ENCODE measurements at places on chromosomes 16 and 17.
A peak's percentile ranks its signal among the peaks of the same experiment; 100 is the strongest.

DNA sequence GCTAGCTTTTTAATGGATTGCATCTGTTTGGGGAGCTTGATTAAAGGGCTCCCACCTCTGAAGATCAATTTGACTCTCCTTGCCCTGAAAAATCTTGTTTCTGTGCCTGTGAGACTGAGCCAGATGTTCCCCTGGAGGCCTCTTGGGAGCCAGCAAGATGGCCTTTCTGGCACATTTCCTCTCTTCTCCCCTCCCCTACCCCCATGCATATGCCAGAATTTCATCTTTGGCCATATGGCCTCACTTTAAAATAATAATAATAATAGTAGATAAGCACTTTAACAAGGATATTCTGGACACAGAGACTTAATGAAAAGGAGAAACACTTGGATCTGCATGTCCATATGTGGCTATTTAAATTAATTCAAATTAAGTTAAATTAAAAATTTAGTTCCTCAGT lies 144.1 kb upstream of the CES5A start:
- no peaks in the 10 kb centered on the region for H3K36me3 ChIP-seq
- no peak for DNase-seq
- no peak overlapping the region for H3K27ac ChIP-seq

DNA sequence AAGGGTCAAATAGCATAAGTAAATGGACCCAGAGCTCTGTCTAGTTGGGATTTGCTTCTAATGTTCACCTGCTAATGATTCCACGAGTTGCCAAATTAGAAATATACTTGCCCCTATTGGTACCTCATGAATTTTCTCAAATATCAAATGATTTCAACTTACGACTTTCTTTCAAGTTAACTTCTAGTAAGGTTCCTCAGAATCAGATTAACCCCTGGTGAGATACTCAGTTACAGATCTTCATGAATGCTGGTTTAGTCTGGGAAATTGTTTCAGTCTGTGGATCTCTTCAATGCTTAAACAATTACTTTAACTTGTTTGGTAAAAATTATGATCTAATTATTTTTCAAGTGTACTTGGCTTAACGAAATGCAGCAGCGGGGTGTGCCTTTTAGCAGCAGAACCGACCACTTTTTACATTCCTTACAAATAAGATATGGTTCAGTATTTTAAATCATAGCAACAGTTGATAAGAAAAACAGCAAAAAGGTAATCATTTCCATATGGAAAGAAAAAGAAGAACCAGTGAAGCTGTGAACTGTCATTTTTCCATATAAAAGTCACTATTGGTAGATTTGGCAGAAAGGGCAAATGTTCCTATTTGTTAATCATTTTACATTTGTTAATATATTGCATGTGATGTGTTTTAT lies 34.5 kb downstream of the TUBD1 start:
- no peak for DNase-seq
- peaks cover 6% of the 10 kb centered on the region for H3K36me3 ChIP-seq
- peaks cover 3% of the 10 kb centered on the region for H3K4me1 ChIP-seq

- H3K27me3 ChIP-seq = no peaks in the 10 kb centered on the region
- H3K4me3 ChIP-seq = no peak overlapping the region
- H3K4me1 ChIP-seq = no peaks in the 10 kb centered on the region
- no peak for DNase-seq
- H3K36me3 ChIP-seq = peaks cover 27% of the 10 kb centered on the region
Measured at GRCh38 chr16:72083778-72084404, 9.5 kb downstream of the TXNL4B start.

DNA sequence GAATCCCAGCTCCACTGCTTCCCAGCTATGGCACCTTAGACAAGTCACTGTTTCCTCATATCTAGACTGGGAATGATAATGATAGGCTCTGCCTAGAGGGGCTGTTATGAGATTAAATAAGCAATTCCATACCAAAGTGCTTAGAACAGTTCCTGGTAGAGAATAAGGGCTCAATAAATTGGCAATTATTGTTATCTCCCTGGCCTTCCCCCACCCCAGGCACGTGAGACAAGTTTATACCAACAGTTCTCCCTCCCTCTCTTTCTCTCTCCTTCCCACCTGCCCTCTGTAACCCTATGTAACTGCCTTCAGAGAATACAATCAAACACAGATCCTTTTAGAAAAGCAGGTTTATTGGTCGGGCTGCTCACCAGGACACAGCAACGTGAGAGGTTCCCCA lies 13.9 kb upstream of the STAT3 start:
- H3K4me1 ChIP-seq = peaks cover 3% of the 10 kb centered on the region
- H3K4me3 ChIP-seq = no peak overlapping the region
- no peak for DNase-seq
- no peak overlapping the region for H3K27ac ChIP-seq

DNA sequence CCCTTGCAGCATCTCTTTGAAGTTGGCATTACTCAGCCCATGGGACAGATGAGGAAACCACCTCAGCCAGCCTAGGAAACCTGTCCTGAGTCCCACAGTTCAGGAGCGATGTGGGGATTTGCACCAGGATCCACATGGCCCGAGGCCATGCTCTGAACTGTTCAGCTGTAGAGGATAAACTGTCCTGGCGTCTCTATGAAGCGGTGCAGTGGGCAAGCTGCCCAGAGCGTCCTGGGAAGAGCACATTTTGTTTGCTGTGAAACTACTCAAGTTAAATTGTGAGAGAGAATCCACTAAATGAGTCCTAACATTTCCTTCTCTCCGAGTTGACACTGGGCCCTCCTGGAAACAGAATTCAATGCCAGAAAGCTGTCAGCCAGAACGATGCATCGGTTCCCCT lies 276.6 kb upstream of the TNRC6C start:
- peaks cover 27% of the 10 kb centered on the region for H3K27me3 ChIP-seq
- DNase-seq = no peak
- no peak overlapping the region for H3K27ac ChIP-seq
- peaks cover 3% of the 10 kb centered on the region for H3K36me3 ChIP-seq

DNA sequence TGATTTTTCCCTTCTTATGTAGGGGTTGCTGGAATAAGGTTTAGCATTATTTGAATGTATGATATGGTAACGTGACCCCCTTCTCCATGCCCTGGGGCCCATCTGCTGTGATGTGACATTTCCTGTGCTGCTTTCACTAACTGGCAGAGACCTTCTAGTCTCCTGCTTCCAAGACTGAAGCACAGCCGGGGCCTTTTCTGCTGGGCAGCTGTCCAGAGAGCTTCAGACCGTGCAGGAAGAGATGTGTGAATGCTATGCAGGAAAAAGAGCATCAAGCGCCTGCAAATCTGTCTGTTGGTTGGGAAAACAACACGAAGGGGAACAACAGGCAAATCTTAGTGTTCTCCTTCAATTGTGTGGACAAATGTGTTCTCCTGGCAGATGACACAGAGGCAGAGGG lies 128.5 kb downstream of the SPACA3 start:
- no peak overlapping the region for H3K4me3 ChIP-seq
- H3K36me3 ChIP-seq = no peaks in the 10 kb centered on the region
- H3K4me1 ChIP-seq = no peaks in the 10 kb centered on the region
- peaks cover 9% of the 10 kb centered on the region for H3K27me3 ChIP-seq
- no peak overlapping the region for H3K27ac ChIP-seq
- no peak for DNase-seq

DNA sequence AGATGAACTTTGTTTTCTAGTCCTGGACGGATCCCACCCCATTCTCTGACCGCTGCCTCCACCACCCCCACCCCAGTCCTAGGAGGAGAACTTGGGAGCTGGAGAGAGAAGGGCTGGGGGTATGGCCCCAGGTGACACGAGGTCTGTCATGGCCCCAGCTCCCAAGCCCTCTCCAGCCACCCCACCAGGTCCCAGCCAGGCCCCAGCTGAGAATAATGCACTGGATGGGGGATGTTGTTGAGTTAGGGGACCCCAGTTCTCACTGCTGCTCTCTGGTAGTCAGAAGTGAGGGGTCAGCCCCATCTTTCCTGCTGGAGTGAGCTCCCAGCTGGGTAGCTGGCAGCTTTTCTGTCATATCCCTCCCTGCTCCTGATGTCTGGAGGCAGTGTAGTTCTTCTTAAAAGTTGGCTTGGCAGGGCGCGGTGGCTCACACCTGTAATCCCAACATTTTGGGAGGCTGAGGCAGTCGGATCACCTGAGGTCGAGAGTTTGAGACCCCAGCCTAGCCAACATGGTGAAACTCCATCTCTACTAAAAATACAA lies 4.6 kb upstream of the COL1A1 start:
- no peaks in the 10 kb centered on the region for H3K36me3 ChIP-seq
- H3K4me3 ChIP-seq = no peak overlapping the region
- no peak overlapping the region for H3K27ac ChIP-seq
- H3K4me1 ChIP-seq = peaks cover 11% of the 10 kb centered on the region
- no peak for DNase-seq
- peaks cover 47% of the 10 kb centered on the region for H3K27me3 ChIP-seq

DNA sequence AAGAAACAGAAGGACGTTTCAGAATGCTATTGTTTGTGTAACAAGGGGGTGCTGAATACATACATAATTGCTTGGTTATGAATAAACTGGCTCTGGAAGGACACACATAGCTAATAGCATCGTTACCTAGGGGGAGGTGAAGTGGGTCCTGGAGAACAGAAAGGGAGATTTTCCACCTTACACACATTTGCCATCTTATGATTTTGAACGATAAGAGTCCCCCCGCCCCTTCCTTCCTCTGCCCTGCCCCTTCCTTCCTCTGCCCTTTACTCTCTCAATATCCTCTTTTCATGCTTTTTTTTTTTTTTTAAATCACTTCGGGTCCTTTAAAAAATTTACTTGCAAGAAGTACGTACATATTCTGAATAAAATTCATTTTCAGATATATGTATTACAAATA lies 902 bp upstream of the DHRS7B start:
- no peaks in the 10 kb centered on the region for H3K36me3 ChIP-seq
- H3K27ac ChIP-seq = peak overlapping the region; percentile 96
- peaks cover 16% of the 10 kb centered on the region for H3K4me1 ChIP-seq
- DNase-seq = peak; percentile 24
- no peaks in the 10 kb centered on the region for H3K27me3 ChIP-seq
- peak overlapping the region; percentile 93 for H3K4me3 ChIP-seq

- DNase-seq = no peak
- peak overlapping the region; percentile 66 for H3K4me3 ChIP-seq
- H3K27ac ChIP-seq = no peak overlapping the region
- H3K4me1 ChIP-seq = peaks cover 11% of the 10 kb centered on the region
- H3K27me3 ChIP-seq = peaks cover 17% of the 10 kb centered on the region
Measured at GRCh38 chr17:66304304-66305174, 2.1 kb downstream of the PRKCA start.

- H3K36me3 ChIP-seq = peaks cover 8% of the 10 kb centered on the region
- no peak overlapping the region for H3K4me3 ChIP-seq
- no peak overlapping the region for H3K27ac ChIP-seq
- H3K4me1 ChIP-seq = peaks cover 34% of the 10 kb centered on the region
- no peaks in the 10 kb centered on the region for H3K27me3 ChIP-seq
Measured at GRCh38 chr17:29133121-29133713, 47.0 kb downstream of the MYO18A start.

- H3K4me3 ChIP-seq = no peak overlapping the region
- H3K27ac ChIP-seq = no peak overlapping the region
- no peak for DNase-seq
- peaks cover 25% of the 10 kb centered on the region for H3K36me3 ChIP-seq
Measured at GRCh38 chr17:9498490-9498889, 77.1 kb downstream of the STX8 start.

GRCh38 chr17:55391244-55391757 lies 30.3 kb downstream of the MMD start:
- no peak overlapping the region for H3K4me3 ChIP-seq
- no peak overlapping the region for H3K27ac ChIP-seq
- peaks cover 5% of the 10 kb centered on the region for H3K4me1 ChIP-seq
- H3K36me3 ChIP-seq = peaks cover 7% of the 10 kb centered on the region

GRCh38 chr17:57135789-57136291 lies 50.8 kb downstream of the AKAP1 start:
- peaks cover 14% of the 10 kb centered on the region for H3K27me3 ChIP-seq
- DNase-seq = no peak
- H3K4me3 ChIP-seq = no peak overlapping the region

DNA sequence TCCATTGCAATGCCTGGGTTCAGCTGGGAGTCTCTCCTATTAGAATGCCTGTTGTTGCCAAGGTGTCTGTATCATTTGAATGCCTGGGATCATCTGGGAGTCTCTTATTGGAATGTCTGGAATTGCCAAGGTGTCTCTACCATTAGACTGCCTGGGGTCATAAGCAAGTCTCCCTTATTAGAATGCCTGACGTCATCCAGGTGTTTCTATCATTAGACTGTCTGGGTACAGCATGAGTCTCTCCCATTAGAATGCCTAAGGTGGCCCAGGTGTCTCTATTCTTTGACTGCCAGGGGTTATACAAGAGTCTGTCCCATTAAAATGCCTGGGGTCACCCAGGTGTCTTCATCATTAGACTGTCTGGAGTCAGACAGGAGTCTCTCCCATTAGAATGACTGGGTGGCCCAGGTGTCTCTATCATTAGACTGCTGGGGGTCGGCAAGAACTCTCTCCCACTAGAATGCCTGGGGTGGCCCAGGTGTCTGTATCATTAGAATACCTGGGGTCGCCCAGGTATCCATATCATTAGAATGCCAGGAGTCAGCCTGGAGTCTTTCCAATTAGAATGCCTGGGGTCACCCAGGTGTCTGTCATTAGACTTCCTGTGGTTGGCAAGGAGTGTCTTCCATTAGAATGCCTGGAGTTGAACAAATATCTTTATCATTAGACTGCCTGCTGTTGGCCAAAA lies 2274.0 kb downstream of the TP53TG3F start:
- DNase-seq = no peak
- H3K4me1 ChIP-seq = no peaks in the 10 kb centered on the region
- no peak overlapping the region for H3K4me3 ChIP-seq

- no peak overlapping the region for H3K27ac ChIP-seq
- H3K27me3 ChIP-seq = no peaks in the 10 kb centered on the region
- H3K4me3 ChIP-seq = no peak overlapping the region
- peaks cover 9% of the 10 kb centered on the region for H3K4me1 ChIP-seq
- H3K36me3 ChIP-seq = peaks cover 11% of the 10 kb centered on the region
- no peak for DNase-seq
Measured at GRCh38 chr17:1095090-1095852, 84.5 kb downstream of the ABR start.

DNA sequence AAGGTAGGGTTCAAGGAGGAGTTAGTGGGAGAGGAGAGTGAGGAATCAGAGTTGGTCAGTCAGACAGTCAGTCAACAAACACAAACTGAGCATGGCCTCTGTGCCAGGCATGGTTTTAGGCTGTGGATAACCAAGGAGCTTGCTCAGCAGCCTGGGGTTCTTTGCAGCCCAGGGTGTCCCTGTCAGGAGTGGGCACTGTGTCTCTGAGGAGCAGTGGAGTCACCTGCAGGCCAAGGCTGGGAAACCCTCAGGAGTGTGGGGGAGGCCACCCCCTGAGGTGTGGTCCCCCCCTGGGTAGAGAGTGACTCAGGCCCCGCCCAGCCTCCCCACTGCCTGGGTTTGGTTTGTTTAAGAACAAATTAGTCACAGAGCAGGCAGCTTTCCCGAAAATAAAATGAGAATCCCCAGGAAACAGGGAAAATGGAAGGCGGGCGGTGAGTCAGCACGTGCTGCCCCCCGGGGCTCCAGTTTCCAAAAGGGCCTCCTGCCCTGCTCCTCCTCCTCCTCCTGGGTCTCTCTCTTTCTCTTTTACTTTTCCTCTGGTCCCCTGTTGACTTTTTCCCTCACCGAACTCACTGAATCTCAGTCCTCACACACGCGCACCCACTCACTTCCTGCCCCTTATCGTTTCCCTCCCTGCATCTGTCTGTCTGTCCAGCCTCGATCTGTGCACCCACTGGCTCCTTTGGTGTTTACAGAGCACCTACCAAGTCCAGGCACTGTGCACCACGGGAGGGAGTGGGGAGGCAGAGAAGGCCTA lies 44.3 kb downstream of the SOCS3 start:
- H3K4me3 ChIP-seq = peak overlapping the region; percentile 36
- peaks cover 7% of the 10 kb centered on the region for H3K27me3 ChIP-seq
- H3K27ac ChIP-seq = peak overlapping the region; percentile 49

Data from memory B cell (primary cell).